Mesothelial cell of epicardium (in vitro differentiated cells): ENCODE measurements at places on chromosomes 13 and 19.

- DNase-seq, result no peak
Measured at GRCh38 chr13:112974125-112974524, 5.1 kb downstream of the MCF2L start.

GRCh38 chr19:15417699-15418098 is 1.1 kb downstream of the AKAP8L start:
- no peak for DNase-seq

DNA sequence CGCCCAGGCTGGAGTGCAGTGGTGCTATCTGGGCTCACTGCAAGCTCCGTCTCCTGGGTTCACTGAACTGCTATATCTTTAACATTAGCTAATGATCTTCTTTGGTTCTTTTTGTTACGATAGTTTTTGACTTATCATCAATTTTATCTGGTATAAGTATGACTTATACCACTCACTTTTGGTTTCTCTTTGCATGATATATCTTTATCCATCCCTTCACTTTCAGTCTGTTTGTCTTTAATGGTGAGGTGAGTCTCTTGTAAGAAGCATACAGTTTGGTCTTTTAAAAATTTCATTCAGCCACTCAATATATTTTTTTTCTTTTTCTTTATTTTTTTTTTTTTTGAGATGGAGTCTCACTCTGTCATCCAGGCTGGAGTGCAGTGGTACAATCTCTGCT is 58.4 kb downstream of the ADGRE1 start:
- no peak for DNase-seq

DNA sequence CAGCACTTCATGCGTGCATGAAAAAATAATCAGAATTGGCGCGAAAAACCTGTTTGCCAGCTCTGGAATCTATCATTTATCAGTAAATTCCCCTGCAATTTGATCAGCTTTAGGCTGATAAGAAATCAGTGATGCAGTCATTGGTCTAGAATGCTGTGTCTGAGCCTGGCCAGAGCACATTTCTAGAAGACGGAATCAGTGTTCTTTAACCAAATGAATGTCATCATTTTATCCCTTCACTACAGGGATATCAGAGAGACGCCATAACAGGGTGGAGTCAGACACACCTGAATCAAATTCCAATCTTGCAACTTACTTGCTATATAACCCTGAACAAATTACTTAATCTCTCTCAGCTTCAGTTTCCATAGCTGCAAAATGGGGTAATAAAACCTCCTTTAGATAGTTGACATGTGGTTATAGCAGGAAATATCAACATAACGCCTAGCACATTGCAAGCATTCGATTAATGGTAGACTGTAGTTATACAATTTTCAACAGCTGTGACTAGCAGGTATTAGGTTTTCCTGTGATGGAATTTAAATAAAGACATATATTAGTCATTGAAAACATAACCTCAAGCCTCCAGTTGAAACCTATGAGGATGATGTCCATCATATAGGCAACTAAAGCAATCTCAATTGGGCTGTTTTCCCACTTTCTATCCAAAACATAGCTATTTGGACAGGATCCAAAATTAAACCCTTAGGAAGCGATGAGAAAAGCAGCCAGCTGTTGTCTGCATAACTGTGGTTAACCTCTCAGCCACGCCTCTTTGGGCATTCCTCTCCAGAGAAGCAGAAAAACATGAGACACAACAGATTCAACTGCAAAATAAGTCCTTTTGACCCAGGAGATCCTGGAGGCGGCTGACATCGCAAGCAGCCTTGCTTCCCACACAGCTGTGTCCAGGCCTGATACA is 51.6 kb upstream of the UBL3 start:
- no peak for DNase-seq

GRCh38 chr13:79346300-79346914 is 59.6 kb downstream of the RBM26 start:
- no peak for DNase-seq
